ENCODE measurements at places on chromosomes 13 and 19.

DNA sequence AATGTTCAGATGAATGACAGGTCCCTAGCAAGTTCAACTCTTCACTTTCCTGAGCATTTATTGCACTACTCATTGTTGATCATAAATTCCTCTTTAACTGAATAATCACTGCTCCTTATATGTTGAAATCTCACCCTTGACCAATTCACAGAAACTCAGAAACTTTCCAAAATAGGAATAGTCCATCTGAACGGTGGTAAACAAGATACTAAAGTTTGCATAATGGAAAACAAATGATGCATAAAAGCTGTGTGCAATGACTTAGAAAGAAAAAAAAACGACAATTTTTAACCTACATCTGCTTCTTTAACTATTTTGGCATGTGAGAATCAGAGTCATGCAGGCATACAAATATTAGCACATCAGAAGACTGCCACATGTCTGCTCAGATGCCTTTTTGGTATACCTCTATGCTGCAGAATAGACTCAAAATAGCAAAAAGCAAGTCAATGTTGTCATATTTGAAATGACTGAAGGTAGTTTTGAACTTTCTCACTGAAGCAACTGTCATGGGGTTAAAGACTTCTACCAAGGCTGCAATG is 34.8 kb downstream of the SLC10A2 start:
- DNase-seq, result no peak

- DNase-seq, result no peak
Observed at GRCh38 chr13:113044391-113045114, 61.0 kb upstream of the F7 start.

- no peak for DNase-seq
Observed at GRCh38 chr19:10862561-10863106, 8.7 kb upstream of the CARM1 start.

GRCh38 chr13:111922086-111922485 is 144.9 kb upstream of the SOX1 start:
- no peak for DNase-seq

DNA sequence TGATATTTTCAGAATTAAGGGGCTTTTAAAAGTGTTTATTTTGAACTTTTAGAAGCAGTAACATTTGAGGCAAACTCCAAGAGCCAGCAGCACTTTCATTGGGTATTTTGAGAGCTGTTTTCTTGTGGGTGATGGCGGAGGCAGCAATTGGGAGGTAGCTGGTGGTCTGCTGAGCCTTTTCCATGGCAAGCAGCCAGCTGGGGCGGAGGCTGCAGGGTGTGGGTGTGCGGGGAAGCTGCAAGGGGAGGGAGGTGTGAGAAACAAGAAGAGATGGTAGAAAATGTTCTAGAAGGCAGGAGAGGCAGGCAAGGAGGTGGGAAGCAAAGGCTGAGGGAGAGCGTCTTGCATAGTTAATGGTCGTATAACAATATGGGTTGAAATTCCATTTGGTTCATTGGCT is 223.4 kb upstream of the HTR2A start:
- no peak for DNase-seq

DNA sequence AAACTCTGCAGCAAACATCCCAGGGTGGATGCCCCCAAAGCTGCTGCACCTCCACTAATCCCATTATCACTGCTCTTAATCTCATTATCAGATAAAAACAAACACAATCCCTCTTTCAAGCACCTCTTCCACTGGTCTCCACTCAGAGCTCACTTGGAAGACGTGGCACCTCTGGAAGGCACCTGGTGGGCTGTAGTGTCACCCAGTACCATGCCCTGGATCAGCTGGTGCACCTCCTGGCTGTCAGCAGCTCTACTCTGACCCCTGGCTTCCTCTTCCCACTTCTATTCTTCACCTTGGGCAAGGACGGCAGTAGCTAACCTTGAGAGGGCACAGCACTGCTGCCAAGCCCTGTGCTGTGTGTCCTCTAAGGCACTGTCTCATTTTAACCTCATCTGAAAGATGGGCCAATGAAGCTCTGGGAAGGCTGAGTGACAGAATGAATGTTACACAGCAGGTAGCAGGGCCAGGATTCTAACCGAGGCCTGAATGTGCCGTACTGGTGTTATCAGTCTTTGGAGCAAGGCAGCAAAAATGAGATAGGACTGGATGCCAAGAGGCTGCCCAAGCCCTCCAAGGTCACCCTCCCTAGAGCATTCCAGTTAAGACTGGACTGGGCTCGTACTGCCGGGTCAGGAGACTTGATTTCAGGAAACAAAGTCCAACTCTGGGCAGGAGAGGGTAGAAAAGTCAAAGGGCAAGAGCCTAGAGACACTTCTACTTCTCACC is 7.4 kb downstream of the BRD4 start:
- no peak for DNase-seq

DNA sequence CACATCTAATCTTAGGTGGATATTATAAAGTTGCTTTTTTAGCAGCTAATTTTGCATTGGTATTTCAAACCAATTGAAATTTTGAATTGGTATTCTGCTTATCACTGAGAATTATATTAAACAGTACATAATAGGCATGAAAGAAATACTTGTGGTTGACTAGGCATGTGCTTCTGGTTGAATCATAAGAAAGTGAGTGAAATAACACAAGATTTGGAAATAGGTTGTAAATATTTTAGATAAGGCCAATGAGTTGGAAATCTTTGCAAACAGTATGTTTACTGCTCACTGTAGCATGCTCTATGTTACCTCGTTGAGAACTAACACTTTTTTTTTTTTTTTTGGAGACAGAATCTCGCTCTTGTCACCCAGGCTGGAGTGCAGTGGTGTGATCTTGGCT is 66.8 kb upstream of the RFC3 start:
- no peak for DNase-seq

DNA sequence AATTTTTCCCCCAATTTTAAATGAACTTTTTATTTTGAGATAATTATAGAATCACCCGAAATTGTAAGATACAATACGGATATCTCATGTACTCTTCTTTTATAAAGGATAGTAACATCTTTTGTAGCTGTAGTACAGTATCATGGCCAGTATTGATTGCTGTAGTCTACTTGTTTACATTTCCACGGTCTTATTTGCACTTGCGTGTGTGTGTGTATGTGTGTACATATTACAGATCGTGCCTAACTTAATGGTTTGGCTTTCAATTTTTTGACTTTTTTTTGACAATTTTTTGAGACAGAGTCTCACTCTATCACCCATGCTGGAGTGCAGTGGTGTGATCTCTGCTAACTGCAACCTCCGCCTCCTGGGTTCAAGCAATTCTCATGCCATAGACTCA is 6.7 kb downstream of the PAN3 start:
- no peak for DNase-seq

- no peak for DNase-seq
Observed at GRCh38 chr13:41652735-41653361, 195.5 kb downstream of the RGCC start.

DNA sequence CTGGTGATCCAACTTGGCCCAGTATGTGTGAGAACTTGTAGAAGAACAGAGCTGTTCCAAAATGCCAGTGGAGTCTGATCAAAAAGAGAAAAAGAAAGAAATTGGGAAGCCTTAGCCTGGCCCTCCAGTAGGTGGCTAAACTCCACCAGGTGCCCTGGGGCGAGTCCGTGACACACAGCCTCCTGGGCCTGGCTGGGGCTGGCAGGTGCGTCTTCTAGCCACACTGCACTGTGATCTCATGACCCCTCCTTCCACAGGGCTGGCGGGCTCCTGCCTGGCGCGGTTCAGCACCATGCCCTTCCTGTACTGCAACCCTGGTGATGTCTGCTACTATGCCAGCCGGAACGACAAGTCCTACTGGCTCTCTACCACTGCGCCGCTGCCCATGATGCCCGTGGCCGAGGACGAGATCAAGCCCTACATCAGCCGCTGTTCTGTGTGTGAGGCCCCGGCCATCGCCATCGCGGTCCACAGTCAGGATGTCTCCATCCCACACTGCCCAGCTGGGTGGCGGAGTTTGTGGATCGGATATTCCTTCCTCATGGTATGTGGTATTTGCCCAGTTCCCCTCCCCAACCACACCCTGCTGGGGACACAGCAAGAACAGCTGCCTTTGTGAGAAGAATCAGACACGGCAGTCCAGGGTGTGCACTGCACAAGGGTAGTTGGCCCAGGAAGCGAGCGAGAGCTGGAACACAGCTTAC is 53.7 kb downstream of the RAB20 start:
- no peak for DNase-seq

- no peak for DNase-seq
Observed at GRCh38 chr13:28357911-28358433, 137.0 kb downstream of the FLT1 start.

- DNase-seq, result no peak
Observed at GRCh38 chr19:56712611-56713276, 41.2 kb upstream of the ZNF835 start.

GRCh38 chr13:36531746-36532486 is 99.6 kb downstream of the CCNA1 start:
- no peak for DNase-seq

GRCh38 chr19:3112375-3113099 is 18.4 kb downstream of the GNA11 start:
- DNase-seq, result no peak

GRCh38 chr13:97384371-97384770 is 49.6 kb upstream of the RAP2A start:
- DNase-seq, result no peak

DNA sequence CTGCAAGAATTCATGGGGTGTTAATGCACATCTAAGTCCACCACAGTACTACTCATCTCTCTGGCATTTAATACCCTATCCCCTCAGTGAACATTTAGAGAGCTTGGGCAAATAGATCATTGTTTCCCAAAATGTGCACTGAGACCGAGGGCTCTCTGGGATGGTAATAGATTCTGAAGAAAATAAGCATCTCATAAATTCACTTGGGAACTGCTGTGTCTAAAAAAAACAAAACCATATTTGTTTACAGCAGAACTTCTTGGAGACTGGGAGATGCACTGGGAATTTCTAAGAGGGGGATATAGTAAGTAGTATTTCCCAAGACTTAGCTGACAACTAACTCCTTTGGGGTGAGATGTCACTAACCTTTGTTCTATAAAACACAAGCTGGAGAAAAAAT is 58.4 kb downstream of the ENOX1 start:
- no peak for DNase-seq

DNA sequence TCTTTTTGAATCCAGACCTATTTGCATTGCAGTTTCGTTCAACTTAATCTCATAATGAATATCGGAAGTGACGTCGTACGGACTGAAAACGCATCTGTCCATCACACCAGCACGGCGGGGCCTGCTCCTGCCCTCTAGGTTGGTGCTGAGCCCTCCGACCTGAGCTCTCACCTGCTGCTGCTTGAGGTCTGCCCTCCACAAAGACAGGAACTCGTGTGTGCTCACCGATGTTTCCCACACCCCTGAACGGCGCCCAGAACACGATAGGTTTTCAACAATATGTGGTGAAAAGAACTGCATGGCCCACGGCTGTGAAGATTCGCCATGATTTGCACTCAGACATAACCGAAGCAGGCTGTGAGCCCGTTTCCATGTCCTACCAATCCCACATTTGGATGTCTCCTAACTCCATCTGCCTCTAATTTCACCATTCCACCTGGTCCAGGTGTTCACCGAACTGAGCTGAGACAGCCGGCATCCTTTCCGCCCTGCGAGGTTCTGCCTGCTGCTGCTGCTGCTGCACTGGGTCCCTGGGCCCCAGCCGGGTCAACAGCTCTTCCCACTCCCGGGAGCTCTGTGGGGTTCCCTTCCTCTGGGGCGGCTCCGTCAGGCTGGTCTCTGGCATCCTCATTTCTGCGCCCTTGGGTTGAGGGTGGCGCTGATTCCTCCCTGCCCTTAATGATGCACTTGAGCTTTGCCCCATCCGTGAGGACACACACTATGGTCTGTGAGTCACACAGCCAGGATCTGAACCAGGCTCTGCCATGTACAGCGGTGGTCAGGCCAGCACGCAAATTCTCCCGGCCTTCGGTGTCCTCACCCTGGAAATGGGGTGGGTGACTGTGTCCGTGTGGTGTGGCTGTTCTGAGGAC is 20.9 kb downstream of the GRTP1 start:
- DNase-seq, result no peak

GRCh38 chr19:41706741-41707501 is 1.5 kb upstream of the CEACAM5 start:
- no peak for DNase-seq

- no peak for DNase-seq
Observed at GRCh38 chr13:48144413-48145035, 49.6 kb upstream of the MED4 start.

DNA sequence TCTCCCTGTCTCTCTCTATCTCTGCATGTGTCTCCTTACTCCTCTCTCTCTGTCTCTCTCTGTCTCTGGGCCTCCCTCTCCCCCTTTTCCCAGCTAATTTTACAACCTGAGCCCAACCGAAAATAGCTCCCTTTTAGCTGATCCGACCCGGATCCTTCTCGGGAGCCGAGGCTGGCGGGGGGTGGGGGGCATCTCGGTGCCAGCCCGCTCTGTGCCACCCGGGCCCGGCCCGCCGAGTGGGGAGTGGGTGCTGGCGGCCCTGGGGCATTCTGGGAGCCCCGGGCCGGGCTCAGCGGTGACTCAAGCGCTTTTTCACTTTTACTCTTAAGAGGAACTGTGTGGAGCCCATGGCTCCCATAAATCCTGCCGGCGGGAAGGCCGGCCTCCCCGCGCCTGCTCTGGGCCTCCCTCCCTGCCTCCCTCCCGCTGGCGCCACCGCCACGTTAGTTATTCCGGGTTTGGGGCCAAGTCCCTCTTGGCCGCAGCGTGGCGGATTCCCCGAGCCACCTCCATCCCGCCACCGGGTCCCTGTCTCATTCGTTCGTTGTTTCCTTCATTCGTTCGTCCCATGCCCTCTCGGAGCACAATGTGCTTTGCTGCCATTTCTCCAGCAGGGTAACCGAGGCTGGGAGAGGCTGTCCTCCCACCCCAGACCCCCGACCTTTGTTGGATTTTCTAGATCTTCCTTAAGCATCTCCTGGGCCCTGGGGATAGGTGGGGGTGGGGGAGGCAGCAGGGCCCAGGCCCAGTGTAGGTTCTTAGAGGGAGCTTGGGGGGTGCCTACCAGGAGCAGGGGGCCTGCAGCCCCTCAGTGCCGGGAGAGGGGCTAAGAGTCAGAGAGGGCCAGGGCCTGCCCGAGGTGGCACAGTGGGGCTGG is 3.2 kb downstream of the NFIC start:
- DNase-seq, result no peak

DNA sequence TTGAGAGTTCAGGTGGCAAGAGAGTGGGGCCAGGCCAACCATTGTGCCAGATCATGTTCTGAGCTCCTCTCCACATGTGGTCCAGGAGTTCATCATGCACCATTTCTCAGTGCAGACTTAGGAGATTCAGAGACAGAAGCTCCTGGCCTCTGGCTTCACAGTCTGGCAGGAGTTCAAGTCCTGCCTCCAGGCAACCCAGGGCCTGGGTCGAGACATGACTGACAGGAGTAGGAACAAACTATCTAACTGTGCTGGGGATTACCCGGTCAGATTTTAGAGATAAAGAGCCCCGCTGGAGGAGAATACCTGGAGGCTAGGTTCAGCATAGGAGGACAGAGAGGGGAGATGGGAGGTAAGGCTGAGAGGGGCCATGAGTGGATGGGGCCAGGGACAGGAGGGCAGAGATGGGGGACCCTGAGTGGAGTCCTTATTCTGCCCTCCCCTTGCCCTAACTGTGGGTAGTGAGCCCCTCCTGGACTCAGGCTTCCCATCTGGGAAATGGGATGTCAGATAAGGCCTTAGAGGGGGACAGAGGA is 906 bp upstream of the CYP4F11 start:
- peak; percentile 38 for DNase-seq
